ENCODE measurements at places on chromosomes 4 and X. TPM values are rescaled to one million over a fixed set of nuclear protein-coding genes. Genes with fewer than 3 reads are reported as not detected.

DNA sequence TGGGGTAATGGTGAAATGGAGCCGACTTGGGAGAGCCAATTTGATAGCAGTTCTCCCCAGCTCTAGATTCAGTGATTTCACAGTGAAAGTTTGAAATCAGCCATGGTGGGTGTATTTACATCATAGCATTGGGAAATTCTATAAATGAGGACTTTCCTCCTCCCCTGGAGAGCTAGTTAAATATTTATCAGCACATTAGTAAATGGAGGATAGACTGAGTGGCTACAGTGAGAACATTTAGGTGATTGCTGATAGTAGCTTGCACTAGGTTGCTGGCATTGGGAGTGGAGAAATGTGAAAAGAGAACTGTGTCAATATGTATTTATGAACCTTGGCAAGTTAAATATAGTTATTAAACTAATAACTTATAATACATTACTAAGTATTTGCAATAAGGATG, 347.3 kb downstream of the CCSER1 start:
- no peak for DNase-seq

DNA sequence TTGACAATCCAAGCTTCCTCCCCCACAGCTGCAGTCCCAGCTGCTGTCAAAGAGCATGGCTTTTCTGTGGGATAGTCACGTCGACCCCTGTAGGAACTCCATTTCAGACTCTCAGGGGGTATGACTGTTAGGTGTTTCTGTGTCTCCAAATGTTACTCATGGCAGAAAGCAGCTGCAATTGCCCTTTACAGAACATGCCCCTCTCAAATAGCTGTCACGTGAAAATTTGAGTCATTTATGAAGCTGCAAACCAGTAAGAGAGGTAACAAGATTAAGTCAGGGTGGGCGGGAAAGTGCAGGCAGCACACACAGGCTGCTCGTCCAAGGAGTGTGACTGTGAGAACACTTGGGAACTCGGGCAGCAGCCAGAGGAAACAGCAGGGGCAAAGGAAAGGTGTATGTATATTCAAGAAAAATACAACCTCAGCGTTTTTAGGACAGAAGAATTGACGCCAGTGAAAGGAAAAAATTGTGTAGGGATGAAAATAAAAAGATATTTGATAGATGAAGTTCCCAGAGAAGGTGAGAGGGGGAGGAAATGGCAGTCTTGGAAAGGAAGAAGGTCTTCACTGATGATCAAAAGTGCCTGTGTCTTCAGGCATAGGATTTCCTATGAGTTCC, 66.5 kb upstream of the TMEM184C start:
- no peak for DNase-seq

- no peak for DNase-seq
Observed at GRCh38 chr4:8618961-8619720, 26.6 kb downstream of the CPZ start.

- DNase-seq = no peak
Observed at GRCh38 chr4:23763559-23763958, 126.3 kb downstream of the PPARGC1A start.

GRCh38 chr4:47642985-47643760, 158.1 kb downstream of the ATP10D start:
- DNase-seq = peak; percentile 30

Gene SYN1
- total RNA-seq = 2.0 TPM

- no peak for DNase-seq
Observed at GRCh38 chrX:117910216-117910615, 206.4 kb downstream of the KLHL13 start.

DNA sequence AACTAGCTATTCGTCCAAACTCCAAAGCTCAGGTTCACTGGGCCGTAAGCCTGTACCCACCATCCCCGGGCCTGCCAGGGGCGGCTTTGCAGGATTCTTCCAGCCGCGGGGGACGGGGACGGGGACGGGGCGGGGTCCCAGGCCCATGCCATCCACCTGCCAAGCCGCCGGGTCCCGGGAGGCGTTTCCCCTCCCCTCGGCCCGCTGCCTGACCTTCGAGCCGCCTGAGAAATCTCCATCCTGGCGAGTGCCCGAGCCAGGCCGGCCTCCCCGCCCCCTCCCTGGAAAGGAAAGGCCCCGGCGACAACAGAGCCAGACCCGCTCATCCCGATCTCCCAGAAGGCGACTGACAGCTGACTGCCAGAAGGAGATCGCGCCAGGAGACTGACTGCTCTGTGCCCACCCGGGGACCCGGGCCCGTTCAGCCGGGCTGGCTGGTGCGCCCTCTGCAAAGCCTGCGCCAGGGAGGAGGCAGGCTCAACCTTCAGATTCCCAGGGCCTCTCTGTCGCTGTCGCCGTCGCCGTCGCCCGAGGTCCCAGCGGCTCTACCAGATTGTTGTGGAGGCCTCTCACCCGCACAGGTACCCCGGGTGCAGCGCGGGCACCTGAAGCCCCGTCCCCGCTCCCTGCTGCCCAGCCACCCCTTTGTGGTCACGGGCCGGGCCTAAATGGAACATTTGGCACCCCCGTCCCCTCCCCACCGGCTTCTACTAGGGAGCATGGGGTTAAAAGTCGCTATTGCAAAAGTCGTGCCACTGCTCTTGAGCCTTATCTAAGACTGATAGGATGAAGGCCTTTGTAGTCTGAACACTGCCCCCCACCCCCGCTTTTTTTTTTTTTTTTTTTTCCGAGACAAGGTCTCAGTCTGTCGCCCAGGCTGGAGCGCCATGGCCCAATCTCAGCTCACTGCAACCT, at the start of gene RGN:
Gene RGN, plus strand, starts transcription at position 315 of the 915 bp plus-strand sequence. CDS start 2,702 bp downstream, outside the sequence.
- no peak for DNase-seq

Gene MFAP3L
- total RNA-seq = 13.2 TPM

- no peak for DNase-seq
Observed at GRCh38 chr4:38383646-38384121, 280.3 kb upstream of the KLF3 start.

DNA sequence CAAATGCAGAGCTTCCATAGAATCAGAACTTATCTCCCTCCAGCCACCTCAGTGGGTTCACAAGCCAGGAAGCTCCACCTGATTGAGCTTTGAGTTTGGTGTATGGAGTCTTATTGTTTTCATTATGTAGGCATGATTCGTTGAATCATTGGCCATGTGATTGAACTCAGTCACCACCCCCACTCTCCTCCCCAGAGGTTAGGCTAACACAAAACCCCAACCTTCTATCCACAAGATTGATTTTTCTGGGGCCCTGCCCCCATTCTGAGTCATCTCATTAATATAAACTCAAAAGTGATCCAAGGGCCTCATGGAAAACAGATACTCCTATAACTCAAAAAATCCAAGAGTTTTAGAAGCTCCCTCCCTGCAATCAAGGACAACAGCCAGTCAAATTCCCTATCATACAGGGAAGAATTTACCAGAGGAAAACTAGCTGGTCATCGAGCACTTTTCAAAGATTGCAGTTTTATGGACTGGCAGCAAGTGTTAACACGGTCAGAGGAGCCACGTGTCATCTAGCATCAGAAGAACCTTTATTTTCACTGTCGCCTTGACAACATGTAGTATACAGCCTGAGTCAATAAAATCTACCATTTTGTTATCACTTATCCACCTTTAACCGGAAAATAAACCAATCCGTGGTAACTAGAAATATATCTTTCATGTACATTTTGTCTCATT, 35.9 kb upstream of the GUCY1B1 start:
- no peak for DNase-seq

Gene TENM3
- total RNA-seq = 23.1 TPM

Gene TLR8
- not detected for total RNA-seq

Gene CSAG1
- not detected for total RNA-seq

DNA sequence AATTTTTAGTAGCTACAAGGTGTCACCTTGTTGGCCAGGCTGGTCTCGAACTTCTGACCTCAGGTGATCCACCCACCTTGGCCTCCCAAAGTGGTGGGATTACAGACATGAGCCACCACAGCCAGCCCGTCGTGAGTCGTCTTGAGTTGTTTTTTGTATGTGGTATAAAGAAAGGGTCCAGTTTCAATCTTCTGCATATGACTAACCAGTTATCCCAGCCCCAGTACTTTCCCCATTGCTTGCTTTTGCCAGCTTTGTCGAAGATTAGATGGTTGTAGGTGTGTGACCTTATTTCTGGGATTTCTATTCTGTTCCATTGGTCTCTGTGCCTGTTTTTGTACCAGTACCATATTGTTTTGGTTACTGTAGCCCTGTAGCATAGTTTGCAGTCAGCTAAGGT, 105.9 kb downstream of the OR13H1 start:
- DNase-seq = no peak

Gene PNCK
- 19.4 TPM for total RNA-seq

DNA sequence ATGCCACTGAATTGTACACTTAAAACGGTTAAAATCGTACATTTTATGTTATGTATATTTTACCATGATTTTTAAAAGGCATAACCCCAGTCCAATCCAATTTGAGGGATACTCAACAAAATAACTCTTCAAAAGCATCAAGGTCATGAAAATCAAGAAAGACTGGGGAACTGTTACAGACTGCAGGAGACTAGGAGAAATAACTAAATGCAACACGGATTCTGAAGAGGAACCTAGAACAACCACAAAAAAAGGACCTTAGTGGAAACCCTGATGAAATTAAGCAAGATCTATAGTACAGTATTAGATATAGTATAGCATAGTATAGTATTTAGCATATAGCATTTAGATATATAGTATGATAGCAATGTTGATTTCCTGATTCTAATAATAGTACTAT, 26.8 kb downstream of the SH3KBP1 start:
- DNase-seq = no peak

Gene AFF2
- total RNA-seq = 8.3 TPM

DNA sequence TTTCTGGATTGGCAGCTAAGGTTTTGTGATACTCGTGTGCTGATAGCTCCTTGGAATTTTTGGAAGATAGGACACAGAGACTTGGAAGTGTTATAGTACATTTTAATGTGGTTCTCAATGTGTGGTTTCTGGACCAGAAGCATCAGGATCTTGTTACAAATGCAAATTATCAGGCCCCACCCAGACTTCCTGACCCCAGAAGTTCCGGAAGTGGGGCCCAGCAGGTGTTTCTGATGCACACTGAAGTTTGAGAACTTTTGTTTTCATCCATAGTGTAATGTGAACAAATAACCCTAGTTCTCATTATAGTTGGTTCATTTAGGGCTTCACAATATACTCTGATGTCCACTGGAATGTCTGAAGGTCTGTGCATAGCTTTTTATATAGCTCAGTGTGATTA, 49.6 kb downstream of the LAMP2 start:
- DNase-seq = no peak

DNA sequence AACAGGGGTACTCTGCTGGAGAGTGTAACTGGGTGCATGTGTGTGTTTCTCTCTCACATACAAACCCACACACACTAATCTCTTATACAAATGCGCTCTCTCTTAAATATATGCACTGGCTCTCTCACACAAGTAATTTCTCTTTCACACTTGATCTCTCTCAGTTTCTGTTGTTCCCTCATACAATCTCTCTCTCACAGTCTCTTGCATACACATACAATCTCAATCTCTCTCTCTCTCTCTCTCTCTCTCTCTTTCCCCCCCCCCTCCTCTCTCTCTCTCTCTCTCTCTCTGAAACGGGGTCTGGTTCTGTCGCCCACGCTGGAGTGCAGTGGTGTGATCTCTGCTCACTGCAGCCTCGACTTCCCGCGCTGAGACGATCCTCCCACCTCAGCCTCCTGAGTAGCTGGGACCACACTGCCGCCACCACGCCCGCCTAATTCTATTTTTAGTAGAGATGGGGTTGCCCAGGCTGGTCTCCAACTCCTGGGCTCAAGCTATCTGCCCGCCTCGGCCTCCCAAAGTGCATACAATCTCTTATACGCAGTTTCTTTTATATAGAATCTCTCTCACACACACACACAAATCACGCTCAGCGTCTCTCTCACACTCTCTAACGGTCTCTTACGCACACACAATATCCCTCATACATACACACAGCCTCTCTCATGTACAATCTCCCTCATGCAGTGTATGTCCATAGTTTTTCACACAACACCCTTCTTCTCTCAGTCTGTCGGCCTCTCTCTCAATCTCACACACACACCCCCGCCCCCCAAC, 518 bp upstream of the FAM241A start:
- DNase-seq = no peak

Gene CENPVL1
- 1.4 TPM for total RNA-seq

Gene SPANXC
- total RNA-seq = not detected

Gene RAI2
- 1.1 TPM for total RNA-seq

GRCh38 chr4:158259955-158260575, 49.8 kb downstream of the TMEM144 start:
- DNase-seq = peak; percentile 57

- peak; percentile 27 for DNase-seq
Observed at GRCh38 chr4:152850377-152850776, 70.6 kb downstream of the ARFIP1 start.

DNA sequence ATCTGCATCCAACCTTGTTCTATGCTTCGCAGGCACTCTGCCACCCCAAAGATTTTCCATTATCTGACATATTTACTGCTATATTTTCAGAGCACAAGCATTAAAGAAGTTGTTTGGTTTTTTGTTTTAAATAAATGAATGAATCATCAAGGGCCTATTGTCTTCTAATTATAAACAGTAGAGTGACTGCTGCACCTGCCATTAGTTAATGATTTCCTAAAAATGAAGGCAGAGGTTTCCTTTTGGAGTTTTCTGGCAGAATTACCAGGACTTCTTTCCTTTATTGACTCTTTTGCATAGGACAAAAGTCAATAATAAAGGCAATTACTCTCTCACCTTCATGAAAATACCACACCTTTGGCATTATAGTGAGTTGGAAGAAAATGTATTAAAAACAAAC, 238.1 kb downstream of the INPP4B start:
- DNase-seq = no peak

- no peak for DNase-seq
Observed at GRCh38 chr4:183289688-183290087, 30.4 kb downstream of the CLDN22 start.

DNA sequence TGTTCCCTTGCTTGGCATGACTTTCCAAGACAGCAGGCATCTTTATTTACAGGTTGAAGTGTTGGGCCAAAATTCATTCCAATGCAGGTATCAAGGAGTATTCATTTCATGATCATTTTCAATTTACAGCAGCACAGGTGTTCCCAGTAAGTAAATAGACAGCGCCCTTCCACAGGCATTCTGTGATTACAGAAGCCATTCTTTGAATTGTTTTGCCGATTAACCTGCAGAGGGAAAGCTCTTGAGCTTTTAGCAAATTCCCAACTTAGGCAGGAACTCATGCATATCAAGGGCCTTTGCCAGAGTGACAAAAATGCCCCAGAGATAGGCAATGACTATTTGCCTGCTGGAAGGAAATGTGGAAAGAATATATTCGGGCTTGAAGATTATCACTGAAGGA, 6.8 kb downstream of the TXK start:
- no peak for DNase-seq

Gene SH3TC1
- total RNA-seq = 4.6 TPM

DNA sequence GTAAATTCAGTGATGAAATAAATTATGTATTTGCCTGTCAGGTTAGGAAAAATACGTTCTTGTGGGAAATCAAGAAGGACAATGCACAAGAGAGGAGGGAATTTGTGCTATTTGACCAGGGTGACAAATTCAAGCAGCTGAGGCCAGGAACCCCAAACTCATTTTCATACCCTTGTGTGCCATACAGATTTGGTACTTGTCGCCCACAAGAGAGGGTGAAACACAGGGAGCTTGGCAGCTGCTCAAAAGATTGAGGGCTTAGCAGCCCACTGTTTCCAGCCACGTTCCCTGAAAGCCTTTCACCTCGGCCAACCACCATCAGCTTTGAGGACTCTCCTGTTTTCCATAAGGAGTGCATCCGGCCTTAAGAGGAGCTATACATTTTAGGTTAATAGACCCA, 111.2 kb downstream of the COL25A1 start:
- no peak for DNase-seq

All from cardiac muscle cell (in vitro differentiated cells and primary cell).